CD4-positive, alpha-beta T cell (primary cell): ENCODE measurements at places on chromosomes 6 and 20.

- peak overlapping the region; percentile 13 for H3K27ac ChIP-seq
- peaks cover 2% of the 10 kb centered on the region for H3K36me3 ChIP-seq
- H3K4me3 ChIP-seq: peak overlapping the region; percentile 49
- peaks cover 4% of the 10 kb centered on the region for H3K27me3 ChIP-seq
- peak; percentile 70 for DNase-seq
- peaks cover 85% of the 10 kb centered on the region for H3K4me1 ChIP-seq
Measured at GRCh38 chr20:64038565-64039292, 2.7 kb downstream of the C20orf204 start.

DNA sequence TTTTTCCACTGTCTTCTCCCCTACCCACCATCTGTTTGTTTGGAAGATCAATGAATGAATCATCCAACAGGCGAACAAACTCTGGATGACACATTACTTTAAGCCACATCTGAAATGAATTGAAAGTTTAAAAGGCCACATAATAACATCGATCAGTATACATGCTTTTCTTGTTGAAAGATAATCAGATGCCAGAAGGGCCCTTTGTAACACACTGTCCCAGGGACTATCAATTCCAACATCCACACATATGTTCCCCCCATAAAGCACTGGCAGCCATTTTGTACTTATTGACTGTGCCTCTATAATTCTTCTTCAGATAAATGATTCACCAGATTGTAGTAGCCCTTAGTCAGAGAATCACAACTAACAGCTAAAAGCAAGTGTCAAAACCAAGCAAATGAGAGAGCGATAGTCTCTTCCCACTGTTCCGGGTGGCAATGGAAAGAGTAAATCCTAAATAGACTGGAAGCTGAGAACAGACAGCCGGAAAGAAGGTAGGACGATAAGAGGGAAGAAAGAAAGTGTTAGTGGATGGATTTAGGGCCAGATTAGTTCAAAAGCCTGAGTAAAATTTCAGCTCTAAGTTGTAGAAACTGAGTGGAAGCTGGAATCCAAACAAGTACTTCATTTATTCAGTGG lies 184.9 kb upstream of the TENT5A start:
- no peak overlapping the region for H3K4me3 ChIP-seq
- no peaks in the 10 kb centered on the region for H3K27me3 ChIP-seq
- H3K27ac ChIP-seq: no peak overlapping the region

DNA sequence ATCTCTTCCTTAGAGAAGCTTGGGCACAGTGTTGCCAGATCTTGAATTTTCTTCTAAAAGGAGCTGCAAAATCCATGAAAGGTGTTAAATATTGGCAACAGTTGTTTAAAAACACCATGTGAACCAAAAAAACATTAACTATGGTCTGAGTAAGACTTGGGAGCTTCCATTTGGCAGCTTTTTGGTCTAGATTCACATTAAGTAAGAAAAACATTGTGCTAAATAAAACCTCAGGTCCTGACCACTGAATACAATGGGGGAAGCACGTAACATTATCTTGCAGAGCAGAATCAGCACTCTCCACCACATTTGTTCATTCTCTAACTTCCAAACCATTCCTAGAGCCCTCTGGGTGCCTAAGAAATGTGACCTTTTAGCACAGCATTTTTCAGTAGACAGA lies 437.6 kb upstream of the PLCB4 start:
- H3K27ac ChIP-seq: no peak overlapping the region
- H3K36me3 ChIP-seq: no peaks in the 10 kb centered on the region

GRCh38 chr6:52568320-52568719 lies 8.5 kb downstream of the TRAM2 start:
- peaks cover 2% of the 10 kb centered on the region for H3K36me3 ChIP-seq
- no peaks in the 10 kb centered on the region for H3K27me3 ChIP-seq
- DNase-seq: no peak
- H3K4me3 ChIP-seq: no peak overlapping the region
- H3K27ac ChIP-seq: no peak overlapping the region

DNA sequence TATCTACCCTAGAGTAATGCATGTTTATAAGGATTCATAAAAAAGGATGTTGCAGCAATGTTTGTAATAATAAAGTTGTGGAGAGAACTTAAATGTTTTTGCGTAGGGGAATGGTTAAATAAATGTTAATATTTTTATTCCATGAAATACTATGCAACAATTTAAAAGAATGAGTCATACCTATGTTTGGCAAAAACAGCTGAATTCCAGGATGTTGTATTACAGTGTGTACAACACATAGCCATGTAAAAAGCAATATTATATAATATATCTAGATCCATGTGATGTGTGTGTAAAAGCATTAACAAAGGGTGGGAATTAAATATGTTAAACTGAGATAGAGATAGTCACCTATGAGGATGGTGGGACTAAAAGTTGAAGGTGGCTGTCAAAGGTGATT lies 21.1 kb upstream of the PKIB start:
- no peaks in the 10 kb centered on the region for H3K36me3 ChIP-seq
- H3K4me3 ChIP-seq: no peak overlapping the region
- DNase-seq: no peak

DNA sequence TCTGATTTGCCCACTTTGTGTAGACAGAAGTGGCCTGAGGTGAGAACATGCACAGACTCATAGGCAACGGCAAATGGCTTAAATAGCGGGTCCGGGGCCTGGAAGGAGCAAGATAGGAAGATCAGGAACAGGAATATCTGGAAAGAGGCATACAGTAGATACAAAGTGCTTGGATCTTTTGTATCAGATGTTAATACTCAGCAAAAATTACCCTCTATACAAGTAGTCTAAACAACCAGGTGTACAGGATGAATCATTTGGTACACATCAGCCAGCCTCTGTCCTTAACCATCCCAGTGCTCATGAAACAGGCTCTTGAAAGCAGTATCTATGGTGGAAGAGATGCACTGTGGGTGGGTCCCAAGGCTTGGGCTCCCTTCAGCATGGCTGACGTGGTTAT lies 28.9 kb upstream of the HLA-C start:
- no peaks in the 10 kb centered on the region for H3K4me1 ChIP-seq
- H3K27me3 ChIP-seq: peaks cover 4% of the 10 kb centered on the region
- H3K4me3 ChIP-seq: no peak overlapping the region
- no peak for DNase-seq
- no peak overlapping the region for H3K27ac ChIP-seq
- H3K36me3 ChIP-seq: no peaks in the 10 kb centered on the region

- no peak for DNase-seq
- no peaks in the 10 kb centered on the region for H3K27me3 ChIP-seq
- H3K4me3 ChIP-seq: no peak overlapping the region
- no peak overlapping the region for H3K27ac ChIP-seq
- no peaks in the 10 kb centered on the region for H3K4me1 ChIP-seq
Measured at GRCh38 chr6:164195942-164196281, 781.4 kb downstream of the QKI start.

GRCh38 chr6:166494757-166495486 lies 91.6 kb downstream of the RAMACL start:
- no peaks in the 10 kb centered on the region for H3K27me3 ChIP-seq
- no peak overlapping the region for H3K4me3 ChIP-seq
- H3K4me1 ChIP-seq: peaks cover 7% of the 10 kb centered on the region
- H3K36me3 ChIP-seq: no peaks in the 10 kb centered on the region

DNA sequence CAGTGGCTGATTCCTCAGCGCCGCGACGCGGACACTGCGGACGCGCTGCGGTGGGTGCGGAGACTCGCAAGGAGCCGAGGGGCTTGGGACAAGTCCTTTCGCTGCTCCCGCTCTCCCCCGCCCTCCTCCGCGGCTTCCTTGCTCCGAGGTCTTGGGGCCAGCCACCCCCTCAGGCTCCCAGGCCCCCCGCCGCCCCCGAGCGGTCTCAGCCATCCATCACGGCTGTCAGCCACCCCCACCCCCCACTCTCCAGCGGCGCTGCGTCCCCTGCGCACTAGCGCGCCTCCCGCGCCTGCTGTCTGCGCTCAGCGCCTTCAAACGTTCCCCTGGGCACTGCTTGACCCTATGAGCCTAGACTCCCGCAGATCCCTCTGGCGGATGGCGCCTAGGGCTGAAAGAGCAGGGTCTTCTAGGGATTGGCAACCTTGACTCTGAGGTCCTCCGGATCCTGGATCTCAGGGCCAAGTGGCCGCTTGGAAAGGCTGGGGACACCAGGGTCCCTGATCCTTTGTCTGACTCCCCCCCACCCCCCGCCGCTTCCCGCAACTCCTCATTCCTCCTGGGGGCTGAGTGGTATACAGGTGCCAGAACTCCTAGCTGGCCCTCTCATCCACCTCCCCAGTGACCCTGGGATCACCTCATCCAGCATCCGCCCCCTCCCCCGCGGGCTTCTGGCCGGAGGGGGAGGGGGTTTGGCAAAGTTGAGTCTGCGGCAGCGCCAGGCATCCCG lies 1.4 kb downstream of the SLC12A5 start:
- no peak overlapping the region for H3K27ac ChIP-seq
- H3K4me1 ChIP-seq: no peaks in the 10 kb centered on the region
- no peaks in the 10 kb centered on the region for H3K36me3 ChIP-seq
- no peak overlapping the region for H3K4me3 ChIP-seq
- DNase-seq: no peak

DNA sequence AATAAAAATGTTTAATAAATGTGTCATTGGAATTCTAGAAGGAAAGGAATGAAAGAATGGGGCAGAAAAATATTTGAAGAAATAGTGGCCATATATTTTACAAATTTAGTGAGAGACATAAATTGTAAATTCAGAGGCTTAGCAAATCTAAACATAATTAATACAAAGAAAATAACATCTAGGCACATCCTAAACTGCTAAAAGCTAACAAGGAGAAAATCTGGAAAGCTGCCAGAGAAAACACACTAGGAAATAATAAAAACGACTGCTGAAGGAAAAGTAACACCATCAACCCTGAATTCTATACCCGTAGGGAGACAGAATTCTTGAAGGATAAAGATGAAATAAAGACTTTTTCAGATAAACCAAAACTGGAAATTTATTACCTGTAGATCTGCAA lies 23.8 kb downstream of the CYB5R4 start:
- H3K4me3 ChIP-seq: no peak overlapping the region
- H3K27me3 ChIP-seq: no peaks in the 10 kb centered on the region
- DNase-seq: no peak
- H3K36me3 ChIP-seq: no peaks in the 10 kb centered on the region
- peaks cover 2% of the 10 kb centered on the region for H3K4me1 ChIP-seq

GRCh38 chr6:75778757-75779156 lies 29.7 kb downstream of the MYO6 start:
- DNase-seq: no peak
- no peaks in the 10 kb centered on the region for H3K36me3 ChIP-seq
- no peak overlapping the region for H3K27ac ChIP-seq
- no peaks in the 10 kb centered on the region for H3K4me1 ChIP-seq

GRCh38 chr6:7818257-7819214 lies 92.1 kb downstream of the TXNDC5 start:
- no peaks in the 10 kb centered on the region for H3K4me1 ChIP-seq
- H3K36me3 ChIP-seq: no peaks in the 10 kb centered on the region
- DNase-seq: no peak
- no peak overlapping the region for H3K4me3 ChIP-seq
- H3K27me3 ChIP-seq: no peaks in the 10 kb centered on the region

- peaks cover 9% of the 10 kb centered on the region for H3K4me1 ChIP-seq
- H3K36me3 ChIP-seq: no peaks in the 10 kb centered on the region
- H3K27ac ChIP-seq: no peak overlapping the region
- no peak overlapping the region for H3K4me3 ChIP-seq
- no peak for DNase-seq
Measured at GRCh38 chr20:58003525-58003924, 224.9 kb downstream of the ANKRD60 start.

DNA sequence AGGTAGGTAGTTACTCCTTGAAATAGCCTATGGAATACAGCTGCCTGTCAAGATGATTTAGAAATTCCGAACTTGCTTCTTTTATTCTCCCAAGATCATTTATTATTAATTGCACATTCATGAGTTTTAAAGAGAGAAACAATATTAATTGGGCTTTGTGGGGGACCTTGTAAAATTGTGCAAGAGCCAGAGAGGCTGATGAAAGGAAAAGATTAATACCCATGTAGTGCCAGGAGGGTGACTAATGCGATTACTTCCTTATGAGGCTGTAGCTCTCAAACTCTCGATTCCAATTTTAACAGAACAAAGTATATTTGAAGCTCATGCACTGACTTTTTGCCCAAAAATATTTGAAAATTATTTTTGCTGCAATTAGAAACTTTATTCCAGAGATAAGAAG lies 423.8 kb upstream of the ID4 start:
- H3K4me1 ChIP-seq: no peaks in the 10 kb centered on the region
- H3K4me3 ChIP-seq: no peak overlapping the region
- no peaks in the 10 kb centered on the region for H3K36me3 ChIP-seq

DNA sequence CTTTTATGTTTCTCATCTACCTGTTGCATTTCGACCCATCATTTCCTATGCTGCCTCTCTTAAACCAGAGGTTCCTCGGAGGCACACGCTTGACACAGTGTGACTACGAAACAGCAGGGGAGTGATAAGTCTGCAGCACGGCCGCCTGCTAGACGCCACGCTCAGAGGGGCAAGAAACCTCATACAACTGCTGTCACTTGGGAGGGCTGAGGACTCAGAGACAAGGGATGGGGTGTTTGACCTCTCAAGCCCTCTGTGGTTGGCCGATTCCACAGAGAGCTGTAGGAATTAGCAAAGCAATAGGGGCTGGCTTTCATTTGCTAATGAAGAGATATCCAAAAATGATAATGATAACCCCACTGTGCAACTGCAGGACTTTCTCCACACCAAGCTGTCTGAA lies 372.5 kb downstream of the ZFAND3 start:
- no peaks in the 10 kb centered on the region for H3K27me3 ChIP-seq
- no peak for DNase-seq
- H3K4me3 ChIP-seq: no peak overlapping the region
- H3K27ac ChIP-seq: no peak overlapping the region
- peaks cover 10% of the 10 kb centered on the region for H3K36me3 ChIP-seq

- H3K4me1 ChIP-seq: no peaks in the 10 kb centered on the region
- H3K36me3 ChIP-seq: no peaks in the 10 kb centered on the region
- no peak overlapping the region for H3K4me3 ChIP-seq
- no peak overlapping the region for H3K27ac ChIP-seq
- no peaks in the 10 kb centered on the region for H3K27me3 ChIP-seq
Measured at GRCh38 chr6:63565727-63566596, 6.3 kb upstream of the LOC128125822 start.

GRCh38 chr6:18117136-18117535 lies 5.3 kb downstream of the NHLRC1 start:
- no peaks in the 10 kb centered on the region for H3K27me3 ChIP-seq
- peaks cover 6% of the 10 kb centered on the region for H3K4me1 ChIP-seq
- no peak overlapping the region for H3K27ac ChIP-seq
- no peak overlapping the region for H3K4me3 ChIP-seq
- no peaks in the 10 kb centered on the region for H3K36me3 ChIP-seq

GRCh38 chr6:158068156-158068892 lies 86.7 kb downstream of the SYNJ2 start:
- no peak overlapping the region for H3K27ac ChIP-seq
- H3K36me3 ChIP-seq: peaks cover 57% of the 10 kb centered on the region
- H3K4me1 ChIP-seq: peaks cover 17% of the 10 kb centered on the region
- no peak for DNase-seq
- no peak overlapping the region for H3K4me3 ChIP-seq

DNA sequence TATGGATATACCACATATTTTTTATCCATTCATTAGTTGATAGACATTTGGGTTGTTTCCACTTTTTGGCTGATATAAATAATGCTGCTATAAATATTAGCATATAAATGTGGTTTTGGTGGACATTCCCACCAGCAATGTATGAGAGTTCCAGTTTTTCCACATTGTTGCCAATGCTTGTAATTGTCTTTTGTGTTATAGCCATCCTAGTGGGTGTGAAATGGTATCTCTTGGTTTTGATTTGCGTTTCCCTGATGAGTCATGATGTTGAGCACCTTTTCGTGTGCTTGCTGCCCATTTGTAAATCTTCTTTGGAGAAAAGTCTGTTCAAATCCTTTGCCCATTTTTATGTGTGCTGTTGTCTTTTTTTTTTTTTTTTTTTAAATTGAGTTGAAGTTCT lies 54.4 kb downstream of the DHX35 start:
- H3K36me3 ChIP-seq: peaks cover 38% of the 10 kb centered on the region
- no peak overlapping the region for H3K4me3 ChIP-seq
- H3K27me3 ChIP-seq: no peaks in the 10 kb centered on the region
- no peak overlapping the region for H3K27ac ChIP-seq
